ENCODE measurements at places on chromosomes 7 and 10.

GRCh38 chr7:134329614-134330346, 13.1 kb upstream of the SLC35B4 start:
- DNase-seq = no peak

GRCh38 chr10:25036381-25036780, 20.0 kb downstream of the THNSL1 start:
- no peak for DNase-seq

GRCh38 chr10:4677296-4678021, 148.5 kb upstream of the AKR1E2 start:
- no peak for DNase-seq

- no peak for DNase-seq
Observed at GRCh38 chr7:49774459-49775064, 1.1 kb downstream of the VWC2 start.

DNA sequence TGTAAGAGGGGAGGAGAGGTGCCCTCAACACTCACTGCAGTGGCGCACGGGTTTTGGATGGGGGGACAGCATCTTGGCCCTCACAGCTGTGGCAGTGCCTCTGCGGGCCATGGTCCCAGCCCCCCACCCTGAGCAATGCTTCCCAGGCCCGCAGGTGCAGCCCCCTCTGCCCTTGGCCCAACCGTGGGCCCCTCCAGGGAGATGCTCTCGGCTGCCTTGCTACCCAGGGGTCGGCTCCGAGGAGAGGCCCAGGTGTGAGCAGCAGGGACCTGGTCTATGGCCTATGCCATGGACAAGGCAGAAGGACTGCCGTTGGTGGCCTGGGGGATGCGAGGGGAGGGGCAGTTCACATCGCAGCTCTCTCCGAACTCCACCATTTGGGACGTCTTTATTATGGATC, 159.2 kb downstream of the RNF216 start:
- DNase-seq = no peak

GRCh38 chr10:119724593-119725516, 995 bp upstream of the INPP5F start:
- DNase-seq = peak; percentile 48

- DNase-seq = no peak
Observed at GRCh38 chr10:35554461-35555056, 50.6 kb upstream of the GJD4 start.

GRCh38 chr7:117086788-117087187, 133.5 kb downstream of the ST7 start:
- DNase-seq = no peak

DNA sequence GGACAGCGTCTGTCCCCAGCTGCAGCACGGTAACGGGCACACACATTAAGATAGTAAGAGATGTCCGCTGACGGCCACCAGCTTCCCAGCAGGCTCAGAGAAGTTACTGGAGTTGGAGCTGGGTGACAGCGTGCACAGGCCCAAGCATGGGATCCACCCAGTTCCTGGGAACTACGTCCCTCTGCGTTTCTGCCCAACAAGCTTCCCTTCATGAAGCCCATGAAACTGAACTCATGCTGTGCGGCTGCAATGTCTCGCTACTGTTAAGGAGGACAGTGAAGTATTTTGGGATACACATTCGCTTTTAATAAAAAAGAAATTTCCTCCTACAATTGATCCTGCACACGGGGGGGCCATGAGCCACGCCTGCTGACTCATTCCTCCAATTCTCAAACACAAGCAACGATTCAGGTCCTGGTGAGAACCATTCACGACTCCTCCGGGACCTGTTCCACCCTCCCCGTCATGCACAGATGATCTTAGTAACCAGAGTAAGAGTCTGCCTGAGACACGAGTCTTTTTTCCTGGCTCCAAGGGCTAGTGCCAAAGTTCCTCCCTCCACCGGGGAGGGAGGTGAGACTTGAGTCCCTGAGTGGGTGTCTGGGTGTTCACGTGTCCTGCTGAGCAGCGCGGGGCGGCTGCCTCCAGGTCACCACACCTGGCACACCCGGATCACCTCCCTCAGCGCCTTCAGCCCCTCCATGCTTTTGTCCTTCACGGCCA, 2.6 kb downstream of the PSMG3 start:
- DNase-seq = no peak

- no peak for DNase-seq
Observed at GRCh38 chr10:108562105-108562504, 1361.2 kb downstream of the XPNPEP1 start.

DNA sequence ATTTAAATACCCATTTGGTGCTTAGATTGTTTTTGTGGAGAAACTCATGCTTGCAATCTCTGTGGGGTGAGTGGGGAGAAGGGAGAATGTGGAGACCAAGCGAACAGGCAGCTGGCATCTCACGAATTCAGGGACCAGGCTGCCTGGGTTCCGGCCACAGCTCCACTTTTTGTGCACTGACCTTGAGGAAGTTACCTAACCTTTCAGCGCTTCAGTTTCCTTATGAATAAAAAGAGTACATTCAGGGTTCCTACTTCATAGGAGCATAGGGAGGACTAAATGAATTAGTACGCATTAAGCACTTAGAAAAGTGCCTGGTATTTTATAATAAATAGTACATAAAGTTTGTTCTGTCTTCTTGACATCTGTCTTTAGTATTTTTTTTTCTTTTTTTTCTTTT, 72.5 kb downstream of the PRTFDC1 start:
- no peak for DNase-seq

DNA sequence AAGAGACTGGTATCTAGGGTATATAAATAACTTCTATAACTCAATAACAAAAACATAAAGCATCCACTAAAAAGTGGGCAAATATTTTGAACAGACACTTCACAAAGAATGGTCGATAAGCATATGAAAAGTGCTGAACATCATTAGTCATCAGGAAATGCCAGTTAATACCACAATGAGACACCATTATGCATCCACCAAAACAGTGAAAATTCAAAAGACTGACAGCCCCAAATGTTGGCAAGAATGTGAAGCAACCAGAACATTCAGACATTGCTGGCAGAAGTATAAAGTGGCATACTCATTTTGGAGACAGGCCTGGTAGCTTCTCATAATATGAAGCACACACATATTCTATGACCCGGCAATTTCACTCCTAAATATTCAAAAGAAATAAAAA, 26.5 kb upstream of the GSAP start:
- DNase-seq = no peak

- peak; percentile 81 for DNase-seq
Observed at GRCh38 chr7:142459551-142459963, 201.7 kb upstream of the PRSS58 start.

GRCh38 chr7:29135846-29136245, 10.5 kb downstream of the CPVL start:
- no peak for DNase-seq

- no peak for DNase-seq
Observed at GRCh38 chr10:126337251-126337810, 50.9 kb downstream of the ADAM12 start.

DNA sequence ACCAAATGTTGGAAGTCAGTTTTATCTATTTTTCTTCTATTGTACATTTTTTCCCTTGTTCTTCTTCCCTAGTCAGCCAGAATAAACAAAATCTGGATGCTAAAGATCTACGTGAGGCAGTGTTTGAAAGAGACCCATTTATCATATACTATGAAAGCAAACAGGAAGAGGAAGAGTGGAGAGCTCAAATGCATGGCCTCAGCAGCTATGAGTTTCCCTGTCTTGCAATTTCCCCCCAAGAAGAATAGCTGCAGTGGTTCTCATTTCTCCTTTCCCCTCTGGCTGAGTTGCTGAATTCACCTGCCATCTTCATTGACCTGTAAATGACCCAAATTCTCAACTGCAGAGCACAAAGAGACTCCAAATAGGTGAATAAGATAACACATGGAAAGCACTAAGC, 347.1 kb upstream of the NRP1 start:
- DNase-seq = no peak

- no peak for DNase-seq
Observed at GRCh38 chr7:80467069-80467468, 44.8 kb downstream of the GNAT3 start.
